ENCODE measurements at places on chromosomes 3 and 15.

GRCh38 chr15:95492388-95493070, 838.0 kb upstream of the NR2F2 start:
- ATAC-seq, result no peak

GRCh38 chr3:72724070-72724469, 124.2 kb downstream of the SHQ1 start:
- ATAC-seq, result no peak

- no peak for ATAC-seq
Measured at GRCh38 chr3:13345772-13346171, 74.3 kb downstream of the NUP210 start.

DNA sequence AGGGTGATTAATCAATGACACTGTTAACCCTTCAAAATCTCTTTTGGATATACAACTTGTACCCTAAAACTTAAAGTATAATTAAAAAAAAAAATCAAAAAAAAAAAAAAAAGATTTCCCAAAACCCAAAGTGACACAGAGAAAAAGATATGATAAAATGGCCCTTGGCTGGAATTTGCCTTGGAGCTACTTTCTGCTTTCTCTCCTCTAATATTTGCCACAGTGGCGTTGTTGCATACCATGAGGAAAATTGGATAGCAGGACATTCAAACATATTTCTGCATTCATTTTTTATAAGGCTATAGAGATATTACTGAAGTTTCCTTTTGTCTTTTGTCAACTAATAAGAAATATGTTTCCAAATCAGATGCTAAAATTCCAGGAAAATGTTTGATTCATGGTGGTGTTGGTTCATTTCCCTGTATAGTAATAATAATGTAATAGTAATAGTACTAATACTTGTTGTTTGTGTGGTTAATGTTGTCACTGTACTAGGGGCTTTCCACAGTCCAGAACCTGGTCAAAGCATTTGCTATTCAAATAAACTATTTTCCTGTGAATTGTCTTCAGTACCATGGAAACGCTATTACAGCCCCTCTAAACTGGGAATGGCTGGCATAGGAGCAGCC, 441.3 kb upstream of the THBS1 start:
- ATAC-seq, result no peak
